ENCODE measurements at places on chromosomes 7 and 10. TPM values are rescaled to one million over a fixed set of nuclear protein-coding genes. Genes with fewer than 3 reads are reported as not detected.

DNA sequence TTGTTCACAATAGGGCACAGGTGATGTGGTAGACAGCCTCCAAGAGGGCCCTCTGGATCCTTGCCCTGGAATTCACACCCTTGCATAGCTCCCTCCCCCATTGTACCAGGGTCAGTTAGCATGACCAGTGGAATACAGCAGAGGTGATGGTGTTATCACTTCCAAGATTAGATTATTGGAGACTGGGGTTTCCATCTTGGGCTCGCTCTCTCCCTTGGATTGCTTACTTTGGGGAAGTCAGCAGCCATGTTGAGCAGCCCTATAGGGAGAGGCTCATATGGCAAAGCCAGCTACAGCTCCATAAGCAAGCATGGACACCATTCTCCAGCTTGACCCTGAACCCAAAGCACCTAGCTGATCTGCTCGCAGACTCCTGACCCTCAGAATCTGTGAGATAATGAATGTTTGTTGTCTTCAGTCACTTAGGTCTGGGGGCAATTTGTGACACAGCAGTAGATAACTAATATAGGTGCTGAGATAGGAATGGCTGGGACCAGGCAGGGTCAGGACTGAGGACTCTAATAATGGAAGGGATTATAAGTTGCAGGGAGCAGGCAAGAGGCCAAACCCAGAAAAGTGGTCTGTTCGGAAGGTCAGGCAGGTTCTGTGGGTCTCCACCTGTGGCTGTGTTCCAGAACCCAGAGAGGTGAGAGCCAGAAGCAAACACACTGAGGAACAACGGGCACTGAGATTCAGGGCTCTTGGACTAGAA, 22.9 kb downstream of the TBXAS1 start:
- peaks cover 17% of the 10 kb centered on the region for H3K4me1 ChIP-seq
- peak overlapping the region; percentile 43 for H3K27ac ChIP-seq
- H3K4me3 ChIP-seq: no peak overlapping the region
- H3K27me3 ChIP-seq: no peaks in the 10 kb centered on the region
- no peaks in the 10 kb centered on the region for H3K36me3 ChIP-seq
- DNase-seq: no peak

DNA sequence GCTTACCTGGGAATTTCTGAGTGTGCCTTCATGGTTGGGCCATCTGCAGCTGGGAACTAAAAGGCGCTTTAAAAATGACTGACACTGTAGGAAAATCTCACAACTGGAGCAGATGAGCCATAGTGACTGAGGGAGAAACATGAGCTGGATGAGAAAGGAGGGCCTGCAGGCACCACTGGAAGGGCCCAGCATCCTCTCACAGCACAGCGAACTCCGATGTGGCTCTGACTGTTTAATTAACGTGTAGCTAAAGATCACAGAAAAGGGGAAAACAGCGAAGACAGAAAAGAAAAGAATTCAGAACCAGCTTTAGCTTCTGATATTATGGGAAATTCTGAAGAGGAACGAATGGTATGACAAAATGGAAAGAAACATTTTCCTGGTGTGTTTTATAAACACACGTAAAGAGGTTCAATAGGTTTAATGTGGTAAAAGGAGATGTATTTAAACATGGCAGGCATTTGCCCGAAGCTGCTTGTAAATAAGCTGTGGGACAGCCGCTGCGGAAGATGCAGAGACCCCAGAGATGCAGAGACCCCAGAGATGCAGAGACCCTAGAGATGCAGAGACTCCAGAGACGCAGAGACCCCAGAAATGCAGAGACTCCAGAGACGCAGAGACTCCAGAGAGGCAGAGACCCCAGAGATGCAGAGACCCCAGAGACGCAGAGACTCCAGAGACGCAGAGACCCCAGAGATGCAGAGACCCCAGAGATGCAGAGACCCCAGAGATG, 534.3 kb downstream of the PTPRN2 start:
- H3K27me3 ChIP-seq: peaks cover 6% of the 10 kb centered on the region
- H3K4me3 ChIP-seq: no peak overlapping the region
- DNase-seq: no peak

DNA sequence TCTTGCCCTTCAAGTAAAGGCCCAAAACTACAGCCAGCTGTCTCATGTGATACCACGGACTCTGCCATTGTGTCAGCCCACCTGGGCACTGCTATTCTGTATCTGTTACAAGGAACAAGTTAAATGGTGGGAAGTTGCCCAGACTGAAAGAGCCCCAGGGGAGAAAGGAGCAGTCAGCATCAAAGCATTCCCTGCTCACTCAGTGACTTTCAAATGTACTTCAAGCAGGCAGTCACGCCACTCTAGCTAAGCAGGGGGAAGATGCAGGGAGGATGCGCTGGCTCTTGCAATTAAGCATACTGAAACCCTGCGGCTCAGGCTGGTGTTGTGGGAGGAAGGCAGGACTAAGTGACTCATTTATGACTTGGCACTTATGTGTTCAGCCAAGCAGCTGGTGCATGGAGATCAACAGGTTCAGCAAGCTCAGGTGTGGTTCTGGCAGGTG, 1249.6 kb downstream of the TYW1 start:
- H3K36me3 ChIP-seq: no peaks in the 10 kb centered on the region
- no peak overlapping the region for H3K4me3 ChIP-seq
- peak; percentile 22 for DNase-seq
- no peaks in the 10 kb centered on the region for H3K4me1 ChIP-seq
- no peak overlapping the region for H3K27ac ChIP-seq
- no peaks in the 10 kb centered on the region for H3K27me3 ChIP-seq

DNA sequence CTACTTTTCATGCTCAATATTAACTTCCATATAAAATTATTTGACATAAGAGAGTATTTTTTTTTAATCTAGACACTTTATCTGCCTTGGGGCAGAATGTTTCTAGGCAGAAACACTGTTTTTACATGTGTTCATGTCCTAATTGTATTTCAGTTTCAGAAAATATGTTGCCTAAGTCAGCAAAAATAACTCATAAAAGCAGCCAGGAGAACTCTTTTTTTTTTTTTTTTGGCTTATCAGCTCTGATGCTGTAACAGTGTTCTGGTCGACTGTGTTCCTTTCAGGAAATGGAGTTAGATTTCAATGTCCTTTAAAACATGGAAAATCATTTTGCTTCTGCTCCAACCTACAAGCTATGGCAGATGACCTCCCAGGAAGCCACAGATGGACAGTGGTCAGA, 63.2 kb upstream of the OPALIN start:
- H3K4me1 ChIP-seq: no peaks in the 10 kb centered on the region
- H3K27me3 ChIP-seq: no peaks in the 10 kb centered on the region
- H3K36me3 ChIP-seq: no peaks in the 10 kb centered on the region
- DNase-seq: no peak

GRCh38 chr7:149423449-149424110, 37.3 kb downstream of the ZNF777 start:
- peak overlapping the region; percentile 43 for H3K4me3 ChIP-seq
- peaks cover 20% of the 10 kb centered on the region for H3K4me1 ChIP-seq
- H3K27ac ChIP-seq: peak overlapping the region; percentile 77

- H3K36me3 ChIP-seq: no peaks in the 10 kb centered on the region
- DNase-seq: no peak
- H3K4me3 ChIP-seq: no peak overlapping the region
Observed at GRCh38 chr10:76352300-76352699, 920.9 kb downstream of the LRMDA start.

GRCh38 chr10:127579640-127580039, 30.5 kb downstream of the NPS start:
- H3K4me3 ChIP-seq: no peak overlapping the region
- no peaks in the 10 kb centered on the region for H3K4me1 ChIP-seq
- H3K36me3 ChIP-seq: no peaks in the 10 kb centered on the region

DNA sequence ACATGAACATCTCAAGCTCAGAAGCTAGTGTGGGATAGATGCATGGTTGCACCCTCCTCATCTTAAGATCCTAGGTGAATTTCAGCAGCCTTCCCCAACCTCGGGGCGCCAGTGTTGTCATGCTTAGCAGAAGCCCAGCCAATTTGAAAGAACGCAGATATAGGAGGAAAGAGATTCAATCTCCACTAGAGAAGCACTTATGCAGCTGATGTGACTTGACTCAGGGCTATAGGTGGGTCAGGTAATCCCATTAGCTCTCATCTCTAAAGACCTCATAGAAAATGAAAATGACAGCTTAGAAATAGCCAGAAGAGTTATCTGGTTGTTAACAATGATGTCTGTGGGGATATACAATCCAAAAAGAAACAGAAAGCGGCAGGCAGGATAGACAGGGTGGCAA, 310.5 kb downstream of the GPAM start:
- no peaks in the 10 kb centered on the region for H3K27me3 ChIP-seq
- no peak overlapping the region for H3K27ac ChIP-seq
- H3K4me3 ChIP-seq: no peak overlapping the region
- no peaks in the 10 kb centered on the region for H3K4me1 ChIP-seq
- no peaks in the 10 kb centered on the region for H3K36me3 ChIP-seq
- DNase-seq: no peak

GRCh38 chr10:30691639-30692015, 62.1 kb upstream of the LYZL2 start:
- no peak overlapping the region for H3K4me3 ChIP-seq
- no peak for DNase-seq
- H3K27ac ChIP-seq: no peak overlapping the region
- H3K27me3 ChIP-seq: peaks cover 24% of the 10 kb centered on the region
- no peaks in the 10 kb centered on the region for H3K36me3 ChIP-seq

- peak overlapping the region; percentile 81 for H3K4me3 ChIP-seq
- H3K36me3 ChIP-seq: no peaks in the 10 kb centered on the region
- DNase-seq: no peak
- H3K27ac ChIP-seq: no peak overlapping the region
- peaks cover 36% of the 10 kb centered on the region for H3K4me1 ChIP-seq
- H3K27me3 ChIP-seq: no peaks in the 10 kb centered on the region
Observed at GRCh38 chr10:114824391-114824790, 2.8 kb downstream of the FHIP2A start.

GRCh38 chr10:3814838-3815220, 29.8 kb upstream of the KLF6 start:
- H3K36me3 ChIP-seq: no peaks in the 10 kb centered on the region
- H3K27ac ChIP-seq: no peak overlapping the region
- peaks cover 21% of the 10 kb centered on the region for H3K4me1 ChIP-seq
- H3K4me3 ChIP-seq: no peak overlapping the region
- no peaks in the 10 kb centered on the region for H3K27me3 ChIP-seq

GRCh38 chr7:7843972-7844371, 124.6 kb upstream of the GLCCI1 start:
- DNase-seq: no peak
- no peaks in the 10 kb centered on the region for H3K4me1 ChIP-seq
- no peaks in the 10 kb centered on the region for H3K27me3 ChIP-seq
- H3K4me3 ChIP-seq: no peak overlapping the region
- H3K36me3 ChIP-seq: no peaks in the 10 kb centered on the region

- H3K4me1 ChIP-seq: peaks cover 27% of the 10 kb centered on the region
- peak overlapping the region; percentile 30 for H3K4me3 ChIP-seq
- H3K27me3 ChIP-seq: no peaks in the 10 kb centered on the region
- no peaks in the 10 kb centered on the region for H3K36me3 ChIP-seq
Observed at GRCh38 chr7:101121991-101122932, 4.6 kb upstream of the SERPINE1 start.

DNA sequence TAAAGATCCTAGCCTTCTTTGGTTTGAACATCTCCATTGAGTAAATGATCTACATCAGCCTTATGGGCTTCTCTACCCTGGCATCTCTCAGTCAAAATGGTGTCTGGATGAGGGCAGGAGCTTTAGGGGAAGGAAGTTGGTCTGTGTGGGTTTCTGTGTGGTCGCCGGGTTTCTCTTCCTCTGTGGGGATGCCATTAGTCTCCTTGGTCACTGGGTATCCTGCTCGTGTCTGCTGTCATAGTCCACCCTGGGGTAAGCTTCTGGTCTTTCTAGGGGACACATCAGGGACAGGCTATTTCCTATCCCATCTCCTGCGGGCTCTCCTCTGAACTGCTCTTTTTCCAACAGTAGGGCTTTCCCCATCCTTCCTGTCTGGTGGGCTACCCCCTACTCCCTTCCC, 150.3 kb upstream of the NPY start:
- no peak for DNase-seq
- no peaks in the 10 kb centered on the region for H3K4me1 ChIP-seq
- H3K4me3 ChIP-seq: no peak overlapping the region
- no peaks in the 10 kb centered on the region for H3K36me3 ChIP-seq
- no peaks in the 10 kb centered on the region for H3K27me3 ChIP-seq
- H3K27ac ChIP-seq: no peak overlapping the region

DNA sequence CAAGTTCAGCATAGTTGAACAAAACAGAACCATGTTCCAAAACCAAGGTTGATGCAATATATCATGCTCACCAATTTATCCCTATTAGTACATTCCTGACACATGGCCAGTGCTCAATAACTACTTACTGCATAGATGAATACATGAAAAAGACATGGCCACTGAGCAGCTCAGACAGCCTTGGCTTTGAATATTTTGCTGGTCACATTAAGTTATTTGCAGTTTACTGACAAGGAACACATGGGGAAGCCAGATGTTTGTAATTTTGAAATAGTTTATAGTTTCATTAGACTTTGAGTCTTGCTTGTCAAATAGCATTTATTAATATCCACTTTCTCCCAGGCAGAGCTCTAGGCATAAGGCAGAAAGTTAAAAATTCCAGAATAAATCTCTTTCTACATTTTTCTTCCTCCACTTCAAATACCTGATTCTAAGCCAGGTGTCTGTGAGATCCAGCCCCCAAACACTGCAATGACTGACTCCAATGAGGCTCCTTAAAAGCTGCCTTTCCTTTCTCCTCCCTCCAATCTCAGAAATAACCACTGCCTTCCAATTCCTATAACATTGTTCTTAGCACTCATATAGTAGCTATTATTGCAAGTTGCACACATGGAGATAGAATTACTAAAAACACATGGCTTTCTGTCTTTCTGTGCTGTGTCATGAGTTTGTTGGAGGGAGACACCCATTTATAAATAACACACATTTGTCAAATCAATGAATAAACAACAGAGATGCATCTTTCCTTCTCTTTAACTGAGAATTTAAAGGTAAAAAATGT, 91.3 kb downstream of the PCGF5 start:
- DNase-seq: no peak
- H3K27me3 ChIP-seq: no peaks in the 10 kb centered on the region
- H3K4me3 ChIP-seq: no peak overlapping the region
- H3K4me1 ChIP-seq: no peaks in the 10 kb centered on the region
- no peak overlapping the region for H3K27ac ChIP-seq

GRCh38 chr10:42992957-42993390, 83.9 kb upstream of the RET start:
- no peaks in the 10 kb centered on the region for H3K36me3 ChIP-seq
- no peak overlapping the region for H3K27ac ChIP-seq
- DNase-seq: no peak
- H3K4me3 ChIP-seq: no peak overlapping the region
- no peaks in the 10 kb centered on the region for H3K27me3 ChIP-seq

The SSC4D gene
- total RNA-seq: not detected

The SPDYE18 gene
- not detected for total RNA-seq

The HUS1 gene
- 69.2 TPM for total RNA-seq

The DGKI gene
- 5.1 TPM for total RNA-seq

The DENND2A gene
- total RNA-seq: 4.1 TPM

The PPRC1 gene
- 37.3 TPM for total RNA-seq

The NFE2L3 gene
- total RNA-seq: 7.7 TPM

The STEAP4 gene
- total RNA-seq: 3.1 TPM

The FAM13C gene
- total RNA-seq: 11.2 TPM

The OPN1SW gene
- not detected for total RNA-seq

The AFAP1L2 gene
- total RNA-seq: 19.3 TPM
